Pancreas (tissue), 10 donors: ENCODE measurements at places on chromosomes 7 and 10. TPM values are rescaled to one million over a fixed set of nuclear protein-coding genes. Genes with fewer than 3 reads are reported as not detected.
A peak's percentile ranks its signal among the peaks of the same experiment; 100 is the strongest.

- no peaks in the 10 kb centered on the region for H3K27me3 ChIP-seq
- H3K36me3 ChIP-seq, result no peaks in the 10 kb centered on the region
- DNase-seq, result no peak
- H3K4me3 ChIP-seq, result no peak overlapping the region
Observed at GRCh38 chr10:74967911-74968666, 141.7 kb downstream of the KAT6B start.

DNA sequence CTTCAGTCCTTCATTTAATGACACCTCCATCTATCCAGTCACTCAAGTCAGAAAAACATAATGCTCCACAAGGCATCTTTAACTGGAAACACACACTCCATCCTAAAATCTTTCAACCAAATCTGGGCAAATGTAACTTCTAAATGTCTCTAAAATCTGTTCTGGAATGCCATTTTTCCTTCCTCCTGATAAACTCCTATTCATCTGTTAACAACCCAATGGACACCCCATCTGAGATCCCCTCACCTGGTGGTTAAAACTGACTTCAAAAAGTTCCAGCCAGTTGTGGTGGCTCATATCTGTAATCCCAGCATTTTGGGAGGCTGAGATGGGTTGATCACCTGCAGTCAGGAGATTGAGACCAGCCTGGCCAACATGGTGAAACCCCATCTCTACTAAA is 78.7 kb downstream of the ARHGAP21 start:
- no peak for DNase-seq
- H3K27me3 ChIP-seq, result no peaks in the 10 kb centered on the region
- no peak overlapping the region for H3K27ac ChIP-seq
- no peak overlapping the region for H3K4me3 ChIP-seq

GRCh38 chr10:124403548-124403947 is 15.2 kb downstream of the OAT start:
- no peak overlapping the region for H3K4me3 ChIP-seq
- no peaks in the 10 kb centered on the region for H3K27me3 ChIP-seq
- DNase-seq, result no peak
- no peak overlapping the region for H3K27ac ChIP-seq
- H3K4me1 ChIP-seq, result no peaks in the 10 kb centered on the region

DNA sequence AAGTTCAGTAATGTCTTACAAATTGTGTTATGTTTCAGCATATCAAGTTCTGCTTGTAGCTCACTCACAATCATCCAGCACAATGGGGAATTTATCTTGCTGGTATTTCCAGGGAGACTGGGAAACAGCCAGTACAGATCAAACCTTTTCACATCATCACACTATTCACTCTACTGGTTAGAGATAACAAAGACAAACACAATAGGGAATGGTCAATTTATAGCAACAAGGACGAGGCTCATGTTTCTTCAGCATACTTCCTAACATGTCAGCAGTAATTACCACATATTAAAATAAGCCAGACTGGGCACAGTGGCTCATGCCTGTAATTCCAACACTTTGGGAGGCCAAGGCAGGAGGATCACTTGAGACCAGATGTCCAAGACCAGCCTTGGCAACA is 38.3 kb downstream of the TOMM7 start:
- H3K27ac ChIP-seq, result no peak overlapping the region
- H3K4me1 ChIP-seq, result no peaks in the 10 kb centered on the region
- no peaks in the 10 kb centered on the region for H3K27me3 ChIP-seq
- no peaks in the 10 kb centered on the region for H3K36me3 ChIP-seq
- DNase-seq, result no peak

DNA sequence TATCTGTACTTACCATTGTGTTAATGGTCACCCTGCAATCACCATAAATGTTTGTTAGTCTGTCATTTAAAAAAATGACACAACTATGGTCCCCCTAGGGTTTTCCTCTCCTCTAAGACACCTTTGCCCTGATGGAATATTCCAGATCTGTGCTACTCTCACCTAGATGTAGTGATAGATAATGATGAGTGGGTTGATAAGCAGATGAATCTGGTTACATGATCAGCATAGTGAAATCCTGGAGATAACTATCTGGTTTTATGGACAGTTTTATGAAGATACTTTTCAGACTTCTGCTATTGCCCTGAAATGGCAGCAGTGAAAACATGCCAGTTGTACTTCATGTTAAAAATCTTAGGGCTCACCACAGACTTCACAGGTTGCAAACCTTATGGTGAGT is 152.4 kb downstream of the GATA3 start:
- H3K27ac ChIP-seq, result no peak overlapping the region
- H3K4me3 ChIP-seq, result no peak overlapping the region
- H3K27me3 ChIP-seq, result peaks cover 2% of the 10 kb centered on the region
- no peaks in the 10 kb centered on the region for H3K36me3 ChIP-seq

- H3K36me3 ChIP-seq, result no peaks in the 10 kb centered on the region
- H3K4me1 ChIP-seq, result no peaks in the 10 kb centered on the region
- no peaks in the 10 kb centered on the region for H3K27me3 ChIP-seq
- no peak for DNase-seq
- no peak overlapping the region for H3K27ac ChIP-seq
Observed at GRCh38 chr10:76711222-76711997, 926.2 kb downstream of the KCNMA1 start.

- DNase-seq, result no peak
- H3K4me3 ChIP-seq, result no peak overlapping the region
- H3K4me1 ChIP-seq, result peaks cover 53% of the 10 kb centered on the region
Observed at GRCh38 chr10:109969760-109970346, 37.9 kb upstream of the ADD3 start.

DNA sequence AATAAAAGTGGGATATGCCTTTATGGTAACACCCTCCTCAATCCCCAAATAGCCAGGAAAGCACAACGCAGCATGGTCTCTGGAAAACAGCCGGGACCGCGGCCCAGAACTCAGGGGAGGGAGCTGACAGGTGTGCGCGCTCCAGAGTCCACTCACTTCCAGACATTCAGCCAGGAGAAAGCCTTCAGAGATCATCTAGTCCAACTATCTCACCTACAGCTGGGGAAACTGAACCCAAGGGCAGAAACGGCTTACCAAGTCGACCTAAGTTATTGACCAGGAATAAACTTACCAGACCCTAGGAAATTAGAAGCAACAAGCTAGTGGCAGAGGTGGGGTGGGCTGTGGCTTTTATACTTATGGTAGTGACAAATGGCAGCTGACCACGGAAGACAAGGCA is 16.4 kb downstream of the GSDME start:
- H3K4me1 ChIP-seq, result no peaks in the 10 kb centered on the region
- H3K27me3 ChIP-seq, result no peaks in the 10 kb centered on the region
- H3K36me3 ChIP-seq, result no peaks in the 10 kb centered on the region

DNA sequence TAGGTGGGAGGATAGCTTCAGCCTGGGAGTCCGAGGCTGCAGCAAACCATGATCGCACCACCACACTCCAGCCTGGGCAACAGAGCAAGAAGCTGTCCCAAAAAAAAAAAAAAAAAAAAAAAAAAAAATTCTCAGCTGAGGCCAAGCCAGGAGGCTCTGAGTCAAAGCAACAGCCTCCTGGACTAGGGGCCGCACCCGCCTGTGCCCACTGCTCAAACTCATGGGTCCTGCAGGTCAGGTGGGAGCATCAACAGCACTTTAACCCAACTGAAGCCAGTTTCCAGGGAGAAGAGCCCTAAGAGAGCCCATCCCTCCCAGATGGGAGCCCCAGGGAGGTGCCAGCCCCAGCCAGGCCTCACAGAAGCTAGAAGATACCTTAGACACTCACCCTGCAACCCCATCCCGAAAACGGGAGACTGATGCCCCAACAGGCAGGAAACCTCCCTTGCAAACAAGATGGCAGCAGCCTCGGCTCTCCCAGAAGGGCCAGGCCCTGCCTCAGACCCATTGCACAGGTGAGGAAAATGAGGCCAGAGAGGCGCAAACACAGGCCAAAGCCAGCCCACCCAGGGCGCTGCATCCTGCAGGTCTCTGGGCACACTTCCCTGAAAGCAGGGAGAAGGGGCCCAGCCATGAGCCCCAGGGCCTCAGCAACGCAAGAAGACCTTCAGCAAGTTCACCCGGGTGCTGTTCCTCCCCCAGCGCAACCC is 11.0 kb downstream of the PDGFA start:
- H3K36me3 ChIP-seq, result peaks cover 3% of the 10 kb centered on the region
- no peak overlapping the region for H3K27ac ChIP-seq
- no peak overlapping the region for H3K4me3 ChIP-seq
- no peaks in the 10 kb centered on the region for H3K27me3 ChIP-seq
- peak; percentile 3 for DNase-seq

DNA sequence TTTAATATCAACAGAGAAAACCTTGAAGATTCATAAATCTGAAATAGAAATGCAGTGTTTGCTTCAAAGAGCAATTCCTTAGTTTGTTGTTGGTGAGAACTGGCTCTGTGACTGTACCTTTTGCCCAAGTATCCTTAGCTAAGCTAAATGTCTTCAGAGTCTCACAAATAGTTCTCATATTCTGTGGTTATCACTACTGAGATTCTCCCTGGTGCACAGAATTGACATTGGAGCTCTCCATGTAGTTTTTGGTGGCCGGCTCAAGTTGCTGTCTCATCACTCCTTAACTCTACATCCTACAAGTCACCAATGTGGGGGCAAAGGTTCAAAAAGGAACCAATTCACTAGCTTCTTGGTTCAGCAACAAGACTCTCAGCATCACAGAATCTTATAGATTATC is 780.3 kb downstream of the LRMDA start:
- H3K27ac ChIP-seq, result no peak overlapping the region
- H3K36me3 ChIP-seq, result no peaks in the 10 kb centered on the region
- no peak overlapping the region for H3K4me3 ChIP-seq
- DNase-seq, result no peak

GRCh38 chr7:150717814-150718420 is 1.5 kb downstream of the GIMAP1 start:
- DNase-seq, result no peak
- H3K4me1 ChIP-seq, result no peaks in the 10 kb centered on the region
- H3K27me3 ChIP-seq, result no peaks in the 10 kb centered on the region
- H3K4me3 ChIP-seq, result peak overlapping the region; percentile 33
- no peak overlapping the region for H3K27ac ChIP-seq

GRCh38 chr7:141663081-141663849 is 38.7 kb downstream of the DENND11 start:
- H3K4me1 ChIP-seq, result peaks cover 9% of the 10 kb centered on the region
- peak; percentile 29 for DNase-seq
- peaks cover 13% of the 10 kb centered on the region for H3K36me3 ChIP-seq
- peak overlapping the region; percentile 60 for H3K27ac ChIP-seq
- H3K4me3 ChIP-seq, result no peak overlapping the region

DNA sequence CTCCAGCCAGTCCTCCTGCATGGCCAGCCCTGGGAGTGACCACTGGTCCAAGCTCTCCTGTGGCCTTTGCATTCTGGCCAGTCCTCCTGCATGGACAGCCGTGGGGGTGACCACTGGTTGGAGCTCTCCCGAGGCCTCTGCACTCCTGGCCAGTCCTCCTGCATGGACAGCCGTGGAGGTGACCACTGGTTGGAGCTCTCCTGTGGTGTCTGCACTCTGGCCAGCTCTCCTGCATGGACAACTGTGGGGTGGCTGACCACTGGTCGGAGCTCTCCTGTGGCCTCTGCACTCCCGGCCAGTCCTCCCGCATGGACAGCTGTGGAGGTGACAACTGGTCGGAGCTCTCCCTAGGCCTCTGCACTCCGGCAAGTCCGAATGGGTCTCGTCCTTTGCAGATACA is 28.7 kb upstream of the ADARB2 start:
- H3K27ac ChIP-seq, result no peak overlapping the region
- DNase-seq, result no peak
- no peaks in the 10 kb centered on the region for H3K27me3 ChIP-seq
- H3K4me3 ChIP-seq, result no peak overlapping the region

GRCh38 chr10:3428826-3429225 is 256.2 kb upstream of the PITRM1 start:
- H3K27me3 ChIP-seq, result no peaks in the 10 kb centered on the region
- no peaks in the 10 kb centered on the region for H3K4me1 ChIP-seq
- DNase-seq, result no peak

DNA sequence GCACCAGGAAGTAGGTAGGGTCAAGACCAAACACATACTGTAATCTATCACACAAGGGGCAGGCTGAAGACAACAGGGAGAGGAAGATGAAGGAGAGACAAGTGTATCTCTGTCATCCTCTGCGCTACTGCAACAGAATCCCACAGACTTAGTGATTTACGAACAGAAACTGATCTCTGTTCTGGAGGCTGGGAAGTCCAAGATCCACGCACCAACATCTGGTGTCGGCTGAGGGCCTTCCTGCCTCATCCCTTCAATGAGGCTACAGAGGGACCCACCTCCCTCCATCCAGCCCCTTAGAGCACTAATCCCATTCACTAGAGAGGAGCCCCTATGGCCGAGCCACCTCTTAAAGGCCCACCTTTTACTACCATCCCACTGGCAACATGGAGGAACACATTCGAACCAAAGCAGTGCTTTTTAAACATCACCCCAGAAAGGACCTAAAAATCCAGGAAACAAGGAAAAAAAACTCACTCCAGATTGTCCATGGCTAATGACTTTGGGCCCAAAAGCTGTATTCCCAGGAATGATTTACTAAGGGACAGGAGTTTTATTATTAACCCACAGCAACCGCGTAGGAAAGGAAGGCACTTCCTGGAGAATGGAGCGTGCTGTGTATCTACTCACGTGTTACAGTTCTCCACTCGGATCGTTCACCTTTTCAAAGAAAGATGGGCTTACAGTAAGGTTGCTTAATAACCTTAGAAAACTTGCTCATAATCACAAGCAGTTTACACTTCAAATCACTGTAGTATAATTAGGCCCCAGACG is 4.2 kb downstream of the BNIP3 start:
- peaks cover 39% of the 10 kb centered on the region for H3K4me1 ChIP-seq
- H3K36me3 ChIP-seq, result no peaks in the 10 kb centered on the region
- peak overlapping the region; percentile 99 for H3K4me3 ChIP-seq
- no peak for DNase-seq

- H3K4me1 ChIP-seq, result no peaks in the 10 kb centered on the region
- H3K27me3 ChIP-seq, result no peaks in the 10 kb centered on the region
- no peak overlapping the region for H3K4me3 ChIP-seq
- no peaks in the 10 kb centered on the region for H3K36me3 ChIP-seq
- no peak for DNase-seq
- H3K27ac ChIP-seq, result no peak overlapping the region
Observed at GRCh38 chr7:7577888-7578287, 11.2 kb downstream of the MIOS start.

DNA sequence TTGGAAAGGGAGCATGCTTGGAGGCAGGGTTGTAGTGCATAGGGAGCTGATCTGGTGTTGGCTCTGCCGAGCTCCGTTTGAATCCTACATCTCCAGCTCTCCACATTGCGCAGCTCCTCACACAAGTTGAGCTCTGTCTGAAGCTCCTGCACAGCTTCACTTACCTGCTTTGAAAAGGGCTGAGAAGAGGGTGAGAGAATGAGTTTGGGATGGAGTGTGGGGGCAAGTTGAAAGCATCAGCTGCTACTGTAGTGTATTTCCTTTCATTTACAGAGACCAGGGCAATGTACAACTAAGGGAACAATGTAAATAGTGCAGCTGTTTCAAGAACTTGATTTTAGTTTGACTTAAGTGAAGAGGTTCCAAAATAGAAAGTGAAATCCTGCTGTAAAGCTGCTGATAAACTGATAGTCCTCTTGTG is 88.5 kb downstream of the VTI1A start:
- no peak overlapping the region for H3K27ac ChIP-seq
- H3K36me3 ChIP-seq, result no peaks in the 10 kb centered on the region
- no peaks in the 10 kb centered on the region for H3K27me3 ChIP-seq
- no peaks in the 10 kb centered on the region for H3K4me1 ChIP-seq

CDHR3 gene
- 3.3 TPM for total RNA-seq

TBXAS1 gene
- 0.74 TPM for total RNA-seq

MKI67 gene
- total RNA-seq, result 3.1 TPM

PAPOLB gene
- total RNA-seq, result not detected

IMPDH1 gene
- total RNA-seq, result 22.1 TPM

ZP3 gene
- total RNA-seq, result 2.5 TPM

GPC2 gene
- total RNA-seq, result 0.35 TPM

C7orf33 gene
- total RNA-seq, result not detected

ITIH2 gene
- 0.14 TPM for total RNA-seq

DPYSL4 gene
- total RNA-seq, result 0.46 TPM

TFPI2 gene
- 13.0 TPM for total RNA-seq

SEC31B gene
- total RNA-seq, result 2.2 TPM

TYW1 gene
- total RNA-seq, result 8.2 TPM

SLC13A1 gene
- not detected for total RNA-seq
